ENCODE measurements at places on chromosomes 5 and 9. TPM values are rescaled to one million over a fixed set of nuclear protein-coding genes. Genes with fewer than 3 reads are reported as not detected.
A peak's percentile ranks its signal among the peaks of the same experiment; 100 is the strongest.

CHD1 gene
- 24.6 TPM for polyA plus RNA-seq

DNA sequence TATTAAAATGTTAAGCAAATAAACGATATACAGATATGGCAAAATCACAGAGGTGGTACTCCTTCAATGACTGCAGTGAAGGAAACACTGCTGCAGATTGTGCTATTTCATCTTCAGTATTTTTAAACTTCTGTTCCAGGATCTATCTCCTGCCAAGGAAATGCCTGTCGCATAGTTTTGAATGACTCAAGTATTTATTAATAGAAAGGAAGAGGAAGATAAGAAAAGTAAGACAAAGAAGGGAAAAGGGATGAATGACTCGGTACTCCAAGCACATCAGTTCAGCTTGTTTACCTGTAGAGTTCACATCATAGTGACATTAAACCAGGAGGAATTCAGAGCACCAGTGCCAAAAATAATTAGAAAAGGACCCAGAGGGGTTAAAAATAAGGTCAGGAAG is 5.1 kb upstream of the GPX8 start:
- no peak for DNase-seq

GRCh38 chr9:23590276-23591000 is 235.6 kb downstream of the ELAVL2 start:
- DNase-seq: no peak

DNA sequence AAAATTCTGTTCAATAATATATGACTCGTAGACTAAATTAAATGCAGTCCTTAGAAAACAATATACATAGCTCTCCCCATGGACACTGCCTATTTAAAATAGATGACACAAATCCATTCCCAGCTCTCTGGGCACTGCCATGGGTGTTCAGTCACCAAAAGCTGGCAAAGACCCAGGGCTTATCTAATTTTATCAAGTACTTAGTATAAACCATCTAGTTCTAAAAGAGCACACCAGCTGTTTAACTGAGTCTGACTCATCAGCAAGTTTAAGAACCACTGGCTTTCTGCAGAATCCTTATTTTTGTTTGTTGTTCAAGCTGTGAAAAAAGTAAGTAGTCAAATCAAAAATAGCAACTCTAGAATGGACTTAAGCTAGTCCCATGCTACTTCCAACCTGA is 107.6 kb downstream of the PLPP1 start:
- no peak for DNase-seq

DNA sequence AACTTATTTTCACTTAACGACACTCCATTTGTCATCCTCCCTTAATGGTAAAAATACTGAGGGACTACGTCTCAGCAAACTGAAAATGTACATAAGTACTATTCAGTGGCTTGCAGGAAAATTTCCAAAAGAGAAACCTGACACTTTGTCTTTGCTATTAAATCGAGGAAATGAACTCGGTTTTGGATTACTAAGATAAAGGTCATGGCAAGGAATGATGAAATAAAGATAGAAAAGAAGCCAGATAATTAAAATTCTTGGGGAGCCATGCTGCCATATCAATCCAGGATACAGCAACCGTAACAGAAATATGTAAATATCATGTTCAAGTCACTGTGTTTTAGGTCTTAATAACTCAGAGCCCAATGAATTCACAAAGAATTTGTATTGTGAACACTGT is 647.8 kb downstream of the CDH9 start:
- no peak for DNase-seq

FOXI1 gene
- not detected for polyA plus RNA-seq

DNA sequence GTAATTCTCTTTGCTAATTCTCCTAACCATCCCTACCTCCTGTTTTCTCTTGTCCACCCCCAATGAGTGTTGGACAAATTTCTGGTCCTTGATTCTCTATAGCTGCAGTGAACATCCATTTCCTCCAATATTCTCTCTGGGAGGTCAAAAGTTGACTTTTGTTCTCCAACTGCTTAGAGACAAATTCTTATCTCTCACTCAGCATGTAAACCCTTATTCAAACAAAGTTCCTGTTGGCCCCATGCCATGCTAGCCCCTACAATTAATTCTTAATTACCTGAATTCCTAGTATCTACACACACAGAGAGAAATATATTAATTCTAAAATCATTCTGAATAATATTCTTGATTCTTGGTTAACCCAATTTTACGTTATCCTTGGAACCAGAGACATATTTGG is 472.9 kb upstream of the ACTBL2 start:
- no peak for DNase-seq

RMRP gene
- polyA plus RNA-seq: 14.7 TPM

GRXCR2 gene
- not detected for polyA plus RNA-seq

CA9 gene
- polyA plus RNA-seq: 4.5 TPM

DNA sequence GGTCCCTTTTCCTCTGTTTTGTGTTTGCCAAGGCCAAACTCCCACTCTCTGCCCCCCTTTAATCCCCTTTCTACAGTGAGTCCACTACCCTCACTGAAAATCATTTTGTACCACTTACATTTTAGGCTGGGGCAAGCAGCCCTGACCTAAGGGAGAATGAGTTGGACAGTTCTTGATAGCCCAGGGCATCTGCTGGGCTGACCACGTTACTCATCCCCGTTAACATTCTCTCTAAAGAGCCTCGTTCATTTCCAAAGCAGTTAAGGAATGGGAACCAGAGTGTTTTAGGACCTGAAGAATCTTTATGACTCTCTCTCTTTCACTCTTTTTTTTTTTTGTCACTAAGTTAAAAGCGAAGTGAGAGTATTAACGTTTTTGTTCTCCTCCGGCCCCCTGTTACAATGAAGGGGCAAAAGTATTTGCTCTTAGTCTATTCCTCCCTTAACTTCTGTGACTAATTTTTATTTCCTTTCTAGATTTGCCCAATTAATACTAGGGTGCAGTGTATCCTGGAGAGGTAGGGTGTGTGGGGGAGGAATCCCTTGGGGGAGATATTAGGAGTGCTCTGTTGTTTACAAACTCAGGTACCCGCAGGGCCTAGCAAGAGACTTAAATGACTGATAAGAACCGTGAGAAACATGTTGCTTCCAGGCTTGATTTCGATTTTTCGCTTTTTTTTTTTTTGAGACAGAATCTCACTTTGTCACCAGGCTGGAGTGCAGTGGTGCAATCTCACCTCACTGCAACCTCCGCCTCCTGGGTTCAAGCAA is 14.7 kb downstream of the GM2A start:
- DNase-seq: no peak

ENTPD2 gene
- 1.2 TPM for polyA plus RNA-seq

DNA sequence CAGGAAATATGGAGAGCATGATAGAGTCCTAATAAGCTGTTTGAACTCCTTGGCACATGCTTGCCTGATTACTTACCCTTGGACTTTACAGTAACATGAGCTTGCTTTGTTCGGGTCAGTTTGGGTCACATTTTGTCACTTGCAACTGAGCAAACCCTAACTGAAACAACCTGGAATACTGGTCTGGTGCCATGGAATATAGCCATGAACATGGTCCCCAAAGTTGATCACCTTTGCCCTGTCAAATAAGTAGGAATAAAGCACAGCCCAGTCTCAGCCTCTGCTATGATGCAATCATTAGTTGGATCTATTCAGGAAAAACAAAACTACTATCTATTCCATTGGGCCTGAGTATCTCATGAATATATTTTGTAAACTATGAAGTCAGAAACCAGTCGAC is 18.2 kb downstream of the CDO1 start:
- DNase-seq: no peak

GRCh38 chr9:131237931-131238401 is 38.3 kb downstream of the FAM78A start:
- no peak for DNase-seq

MEIKIN gene
- not detected for polyA plus RNA-seq

DNA sequence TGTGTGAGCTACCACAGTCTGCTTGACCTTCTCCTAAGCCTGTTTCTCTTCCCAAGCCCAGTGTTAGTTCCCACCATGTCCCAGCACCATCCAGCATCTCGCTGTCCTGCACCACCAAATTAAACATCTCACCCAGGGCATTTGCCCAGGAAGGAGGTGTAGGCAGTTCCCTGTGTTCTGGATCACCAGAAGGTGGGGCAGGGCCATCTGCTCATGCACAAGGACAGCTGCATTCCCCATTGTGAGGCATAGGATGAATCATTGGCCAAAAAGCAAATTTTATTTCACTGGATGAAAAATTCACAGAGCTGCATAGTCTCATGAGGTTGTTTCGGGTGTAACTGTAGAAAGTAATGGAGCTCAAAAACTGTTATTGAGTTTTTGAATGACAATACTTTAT is 89.5 kb upstream of the GRIA1 start:
- DNase-seq: no peak

KIF24 gene
- polyA plus RNA-seq: 3.2 TPM

ANKRD18A gene
- polyA plus RNA-seq: 4.9 TPM

FAM169A gene
- 5.8 TPM for polyA plus RNA-seq

DNA sequence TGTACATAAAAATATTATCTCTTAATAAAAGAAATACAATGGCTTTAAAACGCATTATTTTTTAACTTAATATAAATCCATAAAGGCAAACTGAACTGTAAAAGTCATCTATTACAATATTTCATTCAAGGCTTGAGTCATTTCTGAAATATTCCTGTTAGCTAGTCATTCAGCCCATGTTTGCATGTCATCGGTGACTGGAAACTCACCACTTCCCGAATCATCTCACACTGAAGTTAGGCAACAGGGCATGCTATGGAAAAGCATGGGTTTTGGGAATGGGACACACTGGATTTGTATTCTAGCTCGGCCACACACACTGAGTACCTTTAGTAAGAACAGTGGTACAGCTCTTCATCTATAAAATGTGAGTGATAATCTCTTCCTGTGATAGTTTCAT is 691.1 kb upstream of the C9orf72 start:
- DNase-seq: no peak

FAM174A gene
- 13.8 TPM for polyA plus RNA-seq

DNA sequence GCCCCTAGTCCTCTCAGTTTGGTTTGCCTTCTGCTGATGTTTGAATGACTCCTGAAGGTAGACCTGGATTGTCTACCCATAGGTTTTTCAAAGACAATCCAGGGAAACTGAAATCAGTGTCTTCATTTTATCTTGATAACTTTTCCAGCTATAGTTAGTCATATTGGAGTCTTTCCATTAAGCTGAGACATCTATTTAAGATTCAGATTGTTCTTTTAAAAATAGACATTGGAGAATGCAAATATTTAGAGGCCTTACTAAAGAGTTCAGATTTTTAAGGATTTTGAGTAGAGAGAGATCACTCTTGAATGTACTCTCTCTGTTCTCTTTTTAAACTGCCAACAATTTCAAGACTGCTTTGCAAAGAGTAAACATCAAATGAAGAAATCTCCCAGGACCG is 69.1 kb downstream of the GDNF start:
- no peak for DNase-seq

DOCK8 gene
- 0.54 TPM for polyA plus RNA-seq

OR13C9 gene
- polyA plus RNA-seq: not detected

- no peak for DNase-seq
Measured at GRCh38 chr5:71892641-71893365, 173.7 kb downstream of the CARTPT start.

- peak; percentile 48 for DNase-seq
Measured at GRCh38 chr9:69122082-69122548, 52.0 kb upstream of the TJP2 start.

QRFP gene
- not detected for polyA plus RNA-seq

DNA sequence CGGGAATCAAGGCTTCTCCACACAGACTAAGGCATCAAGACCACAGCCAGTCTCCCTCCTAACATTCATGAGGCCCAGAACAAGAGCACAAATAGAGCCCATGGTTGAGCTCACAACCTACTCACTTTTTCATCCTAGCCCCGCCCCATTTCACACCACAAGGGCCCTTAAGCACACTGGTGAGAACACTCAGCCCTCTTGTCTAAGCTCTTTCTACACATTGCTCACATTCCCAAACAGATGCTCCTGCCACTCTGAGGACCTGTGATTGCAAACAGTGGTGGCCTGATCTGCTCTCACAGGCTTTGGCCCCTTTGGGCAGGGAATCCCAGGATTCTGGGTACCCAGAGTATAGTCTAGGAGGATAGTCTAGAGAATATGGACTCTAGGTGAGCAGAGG is 54.0 kb downstream of the FEM1C start:
- DNase-seq: no peak

IL9 gene
- not detected for polyA plus RNA-seq

GLRX gene
- polyA plus RNA-seq: 96.4 TPM
